ENCODE measurements at places on chromosomes 2 and 18.

- DNase-seq, result no peak
Observed at GRCh38 chr18:75896865-75897264, 469.4 kb upstream of the SMIM21 start.

DNA sequence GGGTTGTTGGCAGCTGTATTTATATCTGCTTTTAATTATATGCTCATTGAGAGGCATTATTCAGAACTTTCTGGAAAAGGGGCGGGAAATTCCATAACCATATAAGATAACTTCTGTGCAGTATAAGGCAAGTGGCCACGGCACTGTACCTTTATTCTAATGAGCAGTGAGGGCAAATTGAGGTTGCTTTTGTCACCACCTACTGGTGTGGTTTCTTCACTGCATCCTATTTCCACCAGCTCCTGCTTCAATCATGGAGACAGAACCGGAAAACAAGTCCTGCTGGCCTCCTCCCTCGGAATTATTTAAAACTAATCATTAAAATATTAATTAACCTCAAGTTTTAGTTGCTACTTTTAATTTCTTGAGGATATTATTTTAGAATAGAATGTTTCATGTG lies 759.4 kb downstream of the CBLN2 start:
- DNase-seq, result no peak

DNA sequence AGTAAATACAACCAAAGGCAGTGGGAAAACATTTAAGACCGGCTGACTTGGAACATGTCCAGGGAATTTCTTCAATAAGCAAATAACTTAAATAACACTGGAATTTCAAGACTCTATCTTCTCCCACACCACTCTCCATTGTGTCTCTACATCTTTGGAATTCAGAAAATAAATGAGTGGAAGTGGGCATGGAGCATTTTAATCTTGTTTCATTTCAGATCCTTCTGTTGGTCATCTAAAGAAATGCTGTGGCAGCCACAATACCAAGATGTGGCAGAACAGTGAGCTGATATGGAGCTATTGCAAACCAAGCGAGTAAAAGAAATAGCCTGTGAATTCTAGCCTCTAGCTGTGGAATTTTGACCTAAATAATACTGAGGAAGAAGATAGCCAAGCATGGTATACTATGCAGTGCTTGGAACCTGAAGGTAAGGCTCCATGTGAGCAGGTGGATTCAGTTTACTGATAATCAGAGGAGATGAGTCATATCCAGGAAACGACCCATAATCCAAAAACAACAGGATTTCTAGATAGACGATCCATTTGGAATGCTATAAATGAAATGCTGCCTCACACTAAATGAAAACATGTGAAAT lies 157.1 kb upstream of the SCN7A start:
- DNase-seq, result no peak

DNA sequence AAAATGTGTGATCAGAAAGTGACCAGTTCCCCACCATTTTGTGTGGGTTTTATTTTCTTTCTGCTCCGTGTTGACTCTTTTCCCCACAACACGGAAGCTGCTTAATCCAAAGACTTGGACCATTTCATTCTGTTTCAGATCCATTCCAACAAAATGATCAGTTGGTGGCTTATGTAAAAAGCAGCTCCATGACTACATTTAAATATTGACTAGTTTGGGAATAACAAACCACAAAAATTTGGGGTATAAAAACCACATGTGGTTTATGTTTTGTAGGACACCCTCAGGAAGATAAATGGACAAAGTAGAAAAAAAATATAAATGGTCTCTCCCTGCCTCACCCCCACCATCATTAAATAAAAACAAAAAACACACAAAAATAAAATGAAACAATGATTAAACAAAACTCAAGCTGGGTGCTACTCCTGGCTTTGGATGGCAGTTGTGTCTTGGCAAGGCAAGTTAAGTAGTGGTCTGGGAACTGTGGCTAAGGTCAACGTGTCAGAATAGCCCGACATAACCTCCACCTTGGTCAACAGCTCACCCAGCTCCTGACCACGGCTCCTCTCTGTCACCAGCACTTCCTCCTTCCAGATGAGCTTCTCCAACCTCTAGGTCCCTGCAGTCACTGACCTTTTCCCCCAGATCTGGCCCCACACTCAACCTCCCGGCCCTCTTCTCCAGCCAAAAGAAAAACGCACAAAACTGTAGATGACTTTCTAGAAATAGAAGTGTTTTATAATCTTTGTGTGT lies 12.8 kb upstream of the WIPF1 start:
- no peak for DNase-seq

DNA sequence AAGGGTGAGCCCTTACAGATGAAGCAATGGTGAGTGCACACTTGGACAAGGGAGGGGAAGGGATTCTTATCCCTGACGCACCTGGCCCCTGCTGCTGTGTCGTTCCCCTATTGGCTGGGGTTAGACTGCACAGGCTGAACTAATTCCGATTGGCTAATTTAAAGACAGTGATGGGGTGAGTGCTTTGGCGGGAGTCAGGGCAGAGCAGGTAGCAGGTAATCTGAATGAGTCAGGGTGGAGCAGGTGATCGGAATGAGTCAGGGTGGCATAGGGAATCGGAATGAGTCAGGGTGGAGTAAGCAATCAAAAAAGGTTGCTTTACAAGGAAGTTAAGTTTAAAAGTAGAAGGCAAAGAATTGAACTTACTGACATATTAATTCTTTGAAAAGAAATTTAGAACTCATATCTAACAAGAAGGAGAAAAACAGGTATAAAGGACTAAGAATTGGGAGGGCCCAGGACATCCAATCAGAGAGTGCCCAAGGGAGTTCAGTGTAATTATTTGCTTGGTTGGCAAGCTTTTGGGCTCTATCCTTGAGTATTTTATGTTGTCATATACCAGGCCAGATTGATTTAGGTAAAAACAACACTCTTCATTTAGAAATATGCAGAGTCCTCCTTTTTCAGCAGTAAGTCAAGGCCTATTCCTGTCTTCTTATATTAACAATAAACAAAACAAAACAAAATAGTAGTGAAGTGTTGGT lies 52.3 kb upstream of the RALBP1 start:
- no peak for DNase-seq

DNA sequence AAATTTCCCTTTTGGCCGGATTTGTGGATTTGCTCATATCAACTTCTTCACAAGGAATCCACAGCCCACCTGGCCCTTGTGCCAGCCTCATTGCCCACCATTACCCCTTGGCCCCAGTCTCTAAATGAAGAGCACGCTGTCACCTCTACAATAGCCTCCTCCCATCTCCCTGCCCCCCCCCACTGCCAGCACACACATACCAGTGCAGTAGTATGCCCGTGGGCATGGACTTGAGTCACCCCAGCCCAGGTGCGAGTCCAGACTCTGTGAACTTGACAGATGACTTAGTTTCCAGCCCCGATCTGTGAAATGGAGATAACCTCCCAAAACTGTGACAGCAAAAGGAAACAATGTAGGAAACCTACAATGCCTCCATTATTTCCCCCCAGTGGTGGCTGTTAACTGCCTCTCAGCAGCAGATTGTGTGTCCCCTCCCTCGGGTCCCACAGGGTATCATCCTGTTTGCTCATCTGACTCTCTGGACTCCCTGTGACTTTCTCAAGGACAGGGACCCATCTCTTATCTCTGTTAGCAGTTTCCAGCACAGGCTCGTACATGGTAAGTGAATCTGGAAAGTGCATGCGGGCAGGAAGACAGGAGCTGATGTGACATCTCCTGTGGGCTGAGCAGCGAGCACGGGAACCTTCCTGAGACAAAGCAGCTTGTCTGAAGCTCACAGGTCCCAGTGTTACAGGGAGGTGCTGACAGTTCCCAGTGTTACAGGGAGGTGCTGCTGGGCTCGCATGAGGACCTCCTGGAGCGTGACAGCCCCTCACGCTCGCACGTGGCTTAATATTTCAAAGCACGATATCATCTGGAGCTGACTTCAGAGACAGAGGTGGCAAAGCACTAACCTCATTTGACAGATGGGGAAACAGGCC lies 4.2 kb upstream of the TMEM185B start:
- no peak for DNase-seq

DNA sequence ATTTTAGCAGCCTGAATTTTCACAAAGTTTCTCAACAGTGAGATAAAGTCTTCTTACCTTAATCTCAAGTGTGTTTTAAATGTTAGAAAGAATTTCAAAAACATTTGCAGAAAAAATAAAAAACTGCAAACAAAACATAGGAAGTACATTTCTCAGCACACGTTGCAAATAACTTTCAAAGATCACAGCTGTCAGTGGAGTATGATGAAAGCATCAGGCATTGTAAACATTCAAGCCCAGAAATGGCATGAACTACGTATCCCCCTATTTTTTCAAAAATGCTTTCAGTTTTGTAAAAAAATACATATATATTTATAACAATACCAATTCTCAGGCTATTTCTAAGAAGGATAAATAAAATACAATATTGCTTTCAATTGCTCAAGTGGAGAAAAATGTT lies 320.6 kb upstream of the TFPI start:
- no peak for DNase-seq

DNA sequence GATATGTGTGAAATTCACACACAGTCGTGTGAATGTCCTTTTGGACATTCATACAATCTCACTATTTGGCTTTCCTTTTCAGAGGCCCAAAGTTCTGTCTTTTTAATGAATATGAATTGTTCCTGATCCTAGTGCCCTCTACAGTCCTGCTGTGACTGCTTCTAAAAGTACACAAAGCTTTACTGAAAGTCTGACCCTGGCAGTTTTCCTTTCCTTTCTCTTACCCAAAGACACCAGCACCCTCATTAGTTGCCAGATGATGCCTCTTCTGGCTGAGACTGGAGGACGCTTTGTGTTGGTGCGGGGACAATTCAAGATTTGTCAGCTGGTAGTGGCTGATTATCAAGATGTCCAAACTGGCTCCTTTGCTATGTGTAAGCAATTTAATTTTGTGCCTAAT lies 81.8 kb upstream of the CDCA7 start:
- DNase-seq, result no peak

- no peak for DNase-seq
Observed at GRCh38 chr2:58535990-58536389, 294.9 kb upstream of the FANCL start.

- DNase-seq, result no peak
Observed at GRCh38 chr2:120720746-120721375, 14.8 kb upstream of the GLI2 start.

GRCh38 chr2:168736649-168737445 lies 65.6 kb upstream of the NOSTRIN start:
- DNase-seq, result no peak

- no peak for DNase-seq
Observed at GRCh38 chr2:224060783-224061482, 21.8 kb upstream of the SERPINE2 start.

DNA sequence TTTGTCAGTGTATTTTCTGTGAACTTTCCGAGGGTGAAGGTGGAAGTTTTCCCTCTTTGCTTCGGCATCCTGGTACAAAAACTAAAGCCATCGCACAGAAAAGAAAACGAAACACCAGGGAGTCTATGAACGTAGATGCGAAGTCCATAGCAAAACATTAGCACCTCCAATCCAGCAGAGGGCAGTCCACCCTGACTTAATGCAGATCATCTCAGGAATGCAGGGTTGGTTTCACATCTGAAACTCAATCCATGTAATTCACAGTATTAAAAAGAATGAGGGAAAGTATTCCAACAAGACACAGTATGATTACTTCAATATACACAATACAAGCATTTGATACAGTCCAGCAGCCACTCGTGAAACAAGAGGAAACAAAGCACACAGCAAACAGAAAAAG lies 70.8 kb downstream of the RTP5 start:
- no peak for DNase-seq

- DNase-seq, result no peak
Observed at GRCh38 chr2:236943068-236943467, 142.6 kb upstream of the COPS8 start.

GRCh38 chr2:38722271-38723061 lies 28.7 kb downstream of the SRSF7 start:
- DNase-seq, result peak; percentile 50

Data from activated T-cell treated with anti-CD3 and anti-CD28 coated beads for 48 hours (primary cell).